ENCODE measurements at places on chromosomes 2 and 18. TPM values are rescaled to one million over a fixed set of nuclear protein-coding genes. Genes with fewer than 3 reads are reported as not detected.
A peak's percentile ranks its signal among the peaks of the same experiment; 100 is the strongest.

- no peak overlapping the region for H3K27ac ChIP-seq
- no peak for DNase-seq
- H3K36me3 ChIP-seq, result no peaks in the 10 kb centered on the region
- no peak overlapping the region for H3K4me3 ChIP-seq
- H3K4me1 ChIP-seq, result no peaks in the 10 kb centered on the region
Measured at GRCh38 chr2:20674974-20675679, 8.2 kb downstream of the GDF7 start.

- no peak for DNase-seq
- H3K27me3 ChIP-seq, result no peaks in the 10 kb centered on the region
- peaks cover 20% of the 10 kb centered on the region for H3K36me3 ChIP-seq
- peaks cover 10% of the 10 kb centered on the region for H3K4me1 ChIP-seq
- peak overlapping the region; percentile 93 for H3K27ac ChIP-seq
Measured at GRCh38 chr2:219596954-219597551, 604 bp upstream of the STK11IP start.

DNA sequence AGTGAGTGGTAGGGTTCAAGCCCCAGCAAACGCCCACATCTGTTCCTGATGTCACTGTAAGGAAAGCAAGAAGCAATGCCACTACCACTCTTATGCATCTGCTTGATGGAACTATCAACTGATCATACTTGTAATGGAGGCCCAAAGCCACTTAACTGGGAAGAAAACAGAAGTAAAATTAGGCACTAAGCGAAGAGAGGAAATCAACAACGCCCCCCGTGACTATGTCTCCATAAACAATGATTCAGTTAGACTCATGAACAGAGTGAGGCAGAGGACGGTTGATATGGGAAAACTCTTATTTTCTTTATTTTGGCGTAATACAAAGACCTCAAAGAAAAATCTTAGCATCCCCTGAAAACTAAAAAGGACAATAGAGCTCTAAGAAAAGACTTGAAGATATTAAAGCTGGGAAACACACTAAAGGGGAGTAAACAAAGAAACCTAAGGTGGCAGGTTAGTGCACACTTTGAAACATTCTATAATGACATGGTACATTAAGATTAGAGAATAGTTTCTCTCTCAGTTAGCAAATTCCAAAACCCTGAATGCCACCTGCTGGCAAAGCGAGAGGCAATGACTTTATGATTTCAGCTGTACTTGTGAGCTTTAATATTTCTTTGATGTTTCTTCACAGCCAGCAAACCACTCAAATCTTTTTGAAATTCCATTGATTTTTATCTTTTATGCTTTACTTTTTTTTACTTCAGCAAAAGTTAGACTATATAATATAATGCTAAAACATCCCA lies 86.5 kb downstream of the LRP2 start:
- no peaks in the 10 kb centered on the region for H3K36me3 ChIP-seq
- no peak overlapping the region for H3K4me3 ChIP-seq
- H3K4me1 ChIP-seq, result no peaks in the 10 kb centered on the region
- DNase-seq, result peak; percentile 32
- H3K27me3 ChIP-seq, result peaks cover 20% of the 10 kb centered on the region
- no peak overlapping the region for H3K27ac ChIP-seq

DNA sequence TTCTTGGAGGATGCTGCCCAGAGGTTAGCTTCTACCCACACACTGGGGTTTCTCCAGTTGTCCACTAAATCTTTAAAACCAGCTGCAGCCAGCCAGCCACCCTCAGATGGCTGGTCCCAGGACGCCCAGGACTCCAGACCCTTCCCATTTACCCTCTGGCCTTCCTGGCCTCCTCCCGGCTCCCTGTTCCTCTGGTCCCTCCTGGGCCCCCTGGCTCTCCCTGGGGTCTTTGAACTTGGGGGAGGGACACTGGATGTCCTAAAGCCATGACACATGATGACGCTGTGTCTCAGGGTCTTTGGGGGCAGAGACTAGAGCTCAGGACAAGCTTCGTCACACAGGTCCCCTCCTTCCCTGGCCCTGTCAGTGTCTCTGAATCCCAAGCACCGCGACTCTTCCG lies 201.1 kb upstream of the HDAC4 start:
- H3K4me3 ChIP-seq, result no peak overlapping the region
- H3K36me3 ChIP-seq, result no peaks in the 10 kb centered on the region
- H3K4me1 ChIP-seq, result no peaks in the 10 kb centered on the region
- H3K27me3 ChIP-seq, result peaks cover 55% of the 10 kb centered on the region
- DNase-seq, result no peak
- H3K27ac ChIP-seq, result no peak overlapping the region

SCN2A gene
- 0.07 TPM for total RNA-seq

All from Calu3 (cell line).